ENCODE measurements at places on chromosomes 5 and 9. TPM values are rescaled to one million over a fixed set of nuclear protein-coding genes. Genes with fewer than 3 reads are reported as not detected.

GRCh38 chr5:125209650-125210049 is 463.2 kb upstream of the ZNF608 start:
- no peak for DNase-seq

DNA sequence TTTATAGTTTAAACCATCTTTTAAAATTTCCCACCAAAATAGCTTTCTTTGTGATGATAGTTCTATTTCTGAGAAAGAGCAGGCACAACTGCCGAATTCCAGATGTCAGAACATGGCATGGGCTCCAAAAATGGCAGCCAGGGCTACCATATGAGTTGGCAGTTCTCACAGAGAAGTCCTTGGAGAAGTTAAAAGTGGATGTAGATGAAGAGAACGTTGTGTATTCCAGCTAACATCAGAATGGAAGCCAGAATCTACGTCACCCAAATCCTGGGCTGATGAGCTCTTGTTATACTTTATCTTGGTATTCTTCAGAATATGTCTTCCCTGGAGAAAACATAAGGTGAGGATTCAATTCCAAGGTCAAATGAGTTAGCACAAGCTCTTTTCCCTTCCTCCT is 66.9 kb upstream of the BASP1 start:
- DNase-seq: no peak

FRMPD1 gene
- not detected for total RNA-seq

MARCHF3 gene
- total RNA-seq: 2.4 TPM

C5orf58 gene
- total RNA-seq: not detected

Data from epithelial cell of proximal tubule (primary cell).